H1 (cell line): ENCODE measurements at places on chromosomes 4 and X. TPM values are rescaled to one million over a fixed set of nuclear protein-coding genes. Genes with fewer than 3 reads are reported as not detected.

Gene HOPX
- total RNA-seq: not detected in 2 replicates

Gene SNCA
- total RNA-seq: 14.6 and 16.8 TPM in 2 replicates

Gene GPRIN3
- total RNA-seq: 1.4 and 1.6 TPM in 2 replicates

Gene TBC1D1
- 147 and 162 TPM in 2 replicates for total RNA-seq

Gene TRAM1L1
- 1.2 and 1.5 TPM in 2 replicates for total RNA-seq

Gene TAPT1
- total RNA-seq: 13.0 and 15.3 TPM in 2 replicates

Gene NOX1
- not detected in 2 replicates for total RNA-seq

Gene TCEAL9
- total RNA-seq: 36.5 and 36.8 TPM in 2 replicates

Gene ADH7
- total RNA-seq: not detected in 2 replicates

Gene PYURF
- 44.8 and 45.2 TPM in 2 replicates for total RNA-seq

Gene FAAH2
- total RNA-seq: 4.1 and 4.4 TPM in 2 replicates

Gene PNMA6A
- total RNA-seq: 5.7 and 6.0 TPM in 2 replicates

Gene SLC7A11
- total RNA-seq: 15.6 and 17.0 TPM in 2 replicates

Gene PABPC1L2B
- 0.59 and 1.7 TPM in 2 replicates for total RNA-seq

Gene MAGEC3
- not detected in 2 replicates for total RNA-seq
